ENCODE measurements at places on chromosomes 4 and X. TPM values are rescaled to one million over a fixed set of nuclear protein-coding genes. Genes with fewer than 3 reads are reported as not detected.

Gene NAA11
- total RNA-seq, result not detected

Gene HAND2
- 12.1 TPM for total RNA-seq

Gene BMP2K
- 61.0 TPM for total RNA-seq

Gene AVPR2
- 5.3 TPM for total RNA-seq

Gene ENOPH1
- 19.8 TPM for total RNA-seq

Gene IL2RG
- total RNA-seq, result 5.4 TPM

Gene GATA1
- total RNA-seq, result 0.44 TPM

Gene F11
- not detected for total RNA-seq

Gene PSAPL1
- total RNA-seq, result not detected

Gene DOK7
- not detected for total RNA-seq

Gene CLNK
- total RNA-seq, result 0.17 TPM

Gene EVC
- total RNA-seq, result 8.3 TPM

Gene GABRB1
- total RNA-seq, result not detected

Gene ZFYVE28
- total RNA-seq, result 8.5 TPM

Gene TCP11X2
- total RNA-seq, result not detected

Gene KLF8
- 25.8 TPM for total RNA-seq

Gene SLC10A4
- total RNA-seq, result not detected

Gene AFF2
- 9.5 TPM for total RNA-seq

All from subcutaneous adipose tissue (tissue), 4 donors.